Astrocyte (in vitro differentiated cells and primary cell): ENCODE measurements at places on chromosomes 4 and X. TPM values are rescaled to one million over a fixed set of nuclear protein-coding genes. Genes with fewer than 3 reads are reported as not detected.

Gene POLR2B
- 115 and 135 TPM in 2 replicates for total RNA-seq

Gene RBM47
- total RNA-seq: 2.3 and 2.9 TPM in 2 replicates

Gene HTR2C
- not detected in 2 replicates for total RNA-seq

Gene FOXR2
- not detected in 2 replicates for total RNA-seq

Gene LIMCH1
- 3.2 and 7.1 TPM in 2 replicates for total RNA-seq
